ENCODE measurements at places on chromosomes 1 and 21. TPM values are rescaled to one million over a fixed set of nuclear protein-coding genes. Genes with fewer than 3 reads are reported as not detected.

GRCh38 chr1:64228167-64228957 is 24.9 kb downstream of the UBE2U start:
- no peak overlapping the region for H3K27ac ChIP-seq
- no peaks in the 10 kb centered on the region for H3K36me3 ChIP-seq
- peaks cover 34% of the 10 kb centered on the region for H3K27me3 ChIP-seq
- peaks cover 7% of the 10 kb centered on the region for H3K4me1 ChIP-seq

DNA sequence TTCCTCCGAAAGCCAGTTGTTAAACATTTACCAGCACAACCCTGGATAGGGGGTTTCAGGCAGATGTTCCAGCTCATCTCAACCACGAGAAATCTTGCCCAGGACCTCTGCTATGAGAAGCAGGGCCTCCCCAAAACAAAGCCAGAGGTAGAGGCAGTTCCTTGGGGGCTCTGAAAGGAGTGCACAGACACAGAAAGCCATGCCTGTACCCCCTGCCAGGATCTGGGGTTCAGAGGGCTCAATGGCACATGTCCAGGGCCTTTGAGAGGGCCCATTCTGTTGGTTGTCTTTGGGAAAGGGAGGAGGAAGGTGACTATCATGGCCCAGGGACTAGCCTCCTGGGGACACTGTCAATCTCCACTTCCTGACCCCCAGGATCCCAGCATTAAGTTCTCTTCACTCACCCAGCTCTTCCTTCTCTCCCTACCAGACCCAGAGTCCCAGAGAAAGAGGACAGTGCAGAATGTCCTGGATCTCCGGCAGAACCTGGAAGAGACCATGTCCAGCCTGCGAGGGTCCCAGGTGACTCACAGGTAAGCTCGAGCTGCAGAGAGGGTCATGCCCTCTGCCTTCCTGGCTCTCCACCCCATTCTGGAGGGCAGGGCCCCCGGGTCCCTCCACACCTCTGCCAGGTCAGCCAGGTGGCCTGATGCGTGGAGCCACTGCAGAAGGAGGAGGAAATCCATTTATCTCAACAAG is 116.4 kb upstream of the IPO9 start:
- no peaks in the 10 kb centered on the region for H3K36me3 ChIP-seq
- no peaks in the 10 kb centered on the region for H3K27me3 ChIP-seq
- no peak for DNase-seq
- H3K4me1 ChIP-seq = no peaks in the 10 kb centered on the region
- H3K27ac ChIP-seq = no peak overlapping the region

GJA8 gene
- not detected for total RNA-seq

FCRL5 gene
- total RNA-seq = 0.09 TPM

DNA sequence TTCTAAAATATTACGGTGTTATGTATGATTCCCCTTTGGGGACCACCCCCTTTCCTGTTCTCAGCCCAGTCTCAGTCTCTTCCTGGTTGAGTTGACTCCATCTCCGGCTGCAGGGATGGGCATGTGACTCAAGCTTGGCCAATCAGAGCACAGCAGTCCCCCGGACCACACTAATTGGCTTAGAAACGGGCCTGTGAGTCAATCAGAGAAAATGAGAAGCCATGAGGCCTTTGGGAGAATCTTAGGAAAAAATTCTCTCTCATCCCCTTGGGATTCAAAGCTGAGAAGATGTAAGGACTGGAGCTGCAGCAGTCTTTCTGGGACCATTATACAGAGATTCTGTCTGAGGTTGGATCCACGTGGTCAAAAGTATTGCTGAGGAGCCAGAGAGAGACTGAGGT is 10.7 kb upstream of the FHAD1 start:
- no peak for DNase-seq
- H3K27ac ChIP-seq = no peak overlapping the region
- no peak overlapping the region for H3K4me3 ChIP-seq

PTCH2 gene
- 1.8 TPM for total RNA-seq

GRCh38 chr1:151237678-151238466 is 16.7 kb upstream of the PSMD4 start:
- peaks cover 9% of the 10 kb centered on the region for H3K36me3 ChIP-seq
- no peaks in the 10 kb centered on the region for H3K27me3 ChIP-seq
- H3K27ac ChIP-seq = peak overlapping the region; percentile 66
- no peaks in the 10 kb centered on the region for H3K4me1 ChIP-seq
- H3K4me3 ChIP-seq = no peak overlapping the region

DNA sequence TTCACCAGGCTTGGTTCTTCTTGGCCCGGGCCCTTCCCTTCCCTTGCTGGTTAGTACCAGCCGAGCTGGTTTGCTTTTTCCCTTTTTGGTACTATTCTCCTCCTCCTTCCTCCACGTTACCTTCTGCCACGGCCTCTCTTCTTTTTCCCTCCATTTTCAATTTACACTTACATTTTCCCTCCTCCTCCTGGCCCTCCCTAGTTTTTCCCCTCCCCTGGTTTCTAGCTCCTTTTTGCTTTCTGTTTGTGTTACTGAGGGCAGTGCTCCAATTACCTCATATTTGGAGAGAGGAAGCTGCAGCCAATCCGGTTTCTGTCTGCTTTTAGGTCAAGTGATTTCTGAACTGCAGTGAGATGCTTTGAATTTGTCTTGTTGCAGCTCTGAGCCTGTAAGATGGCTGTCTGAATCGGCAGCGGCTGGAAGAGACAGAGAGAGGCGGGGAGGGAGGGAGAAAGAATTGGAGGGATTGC is 63.7 kb downstream of the MACF1 start:
- no peaks in the 10 kb centered on the region for H3K27me3 ChIP-seq
- DNase-seq = peak; percentile 31
- H3K4me3 ChIP-seq = peak overlapping the region; percentile 76
- peaks cover 85% of the 10 kb centered on the region for H3K4me1 ChIP-seq
- peaks cover 11% of the 10 kb centered on the region for H3K36me3 ChIP-seq
- H3K27ac ChIP-seq = peak overlapping the region; percentile 54

DNA sequence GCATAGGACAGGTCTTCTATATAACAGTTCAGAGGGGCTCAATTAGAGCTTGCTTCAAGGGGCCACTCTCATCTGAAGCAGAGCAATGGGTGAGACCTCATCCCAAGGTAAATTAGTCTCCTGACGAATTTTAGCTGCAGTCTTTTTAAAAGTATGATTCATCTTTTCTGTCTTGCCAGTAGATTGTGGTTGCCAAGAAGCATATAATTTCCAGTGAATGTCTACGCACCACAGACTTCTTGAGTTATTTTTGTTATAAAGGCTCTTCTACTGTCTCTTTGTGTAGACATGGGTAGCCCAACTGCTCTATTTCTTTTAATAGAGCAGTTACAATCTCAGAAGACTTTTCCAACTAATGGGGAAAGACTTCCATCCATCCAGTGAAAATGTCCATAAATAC is 108.9 kb upstream of the FMN2 start:
- H3K27ac ChIP-seq = no peak overlapping the region
- H3K36me3 ChIP-seq = peaks cover 18% of the 10 kb centered on the region
- DNase-seq = no peak
- no peaks in the 10 kb centered on the region for H3K27me3 ChIP-seq
- H3K4me1 ChIP-seq = no peaks in the 10 kb centered on the region

DNA sequence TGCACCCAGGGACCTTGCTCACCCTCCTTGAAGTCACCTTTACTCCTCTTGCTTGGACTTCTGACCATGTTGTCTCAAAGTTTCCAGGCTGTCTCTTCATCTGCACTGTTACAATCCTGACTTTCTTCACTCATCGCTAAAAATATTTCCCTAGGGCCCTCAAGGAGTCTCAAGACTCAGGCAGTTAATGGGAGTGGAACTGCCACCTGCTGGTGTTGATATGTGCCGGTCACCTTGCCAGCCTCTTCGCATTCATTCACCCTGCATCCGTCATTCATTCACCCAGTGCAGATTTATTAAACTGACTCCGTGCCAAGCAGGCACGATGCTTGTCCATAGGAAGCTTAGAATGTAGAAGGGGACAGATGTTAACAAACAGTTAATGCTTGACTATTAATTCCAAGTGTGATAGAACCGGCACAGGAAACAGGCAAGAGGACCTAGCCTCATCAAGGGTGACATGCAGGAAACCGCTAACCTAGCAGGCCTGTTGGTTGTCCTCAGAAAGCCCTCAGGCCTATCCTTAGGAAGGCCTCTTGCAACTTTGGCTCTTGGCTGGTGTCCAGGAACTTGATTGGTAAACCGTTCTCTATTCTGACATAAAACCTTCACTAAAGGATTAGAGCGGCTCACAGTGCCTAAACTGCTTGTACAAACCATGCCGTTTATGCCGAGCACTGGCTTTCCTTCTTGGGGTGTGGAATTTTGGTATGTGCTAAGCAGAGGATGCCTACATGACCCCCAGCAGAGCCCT is 342.2 kb downstream of the CAMTA1 start:
- no peak for DNase-seq
- H3K36me3 ChIP-seq = no peaks in the 10 kb centered on the region
- no peak overlapping the region for H3K27ac ChIP-seq
- H3K4me1 ChIP-seq = no peaks in the 10 kb centered on the region
- no peak overlapping the region for H3K4me3 ChIP-seq

- no peaks in the 10 kb centered on the region for H3K4me1 ChIP-seq
- H3K4me3 ChIP-seq = no peak overlapping the region
- DNase-seq = no peak
- H3K27me3 ChIP-seq = peaks cover 6% of the 10 kb centered on the region
- no peaks in the 10 kb centered on the region for H3K36me3 ChIP-seq
Measured at GRCh38 chr1:90621986-90622385, 95.1 kb downstream of the BARHL2 start.

DNA sequence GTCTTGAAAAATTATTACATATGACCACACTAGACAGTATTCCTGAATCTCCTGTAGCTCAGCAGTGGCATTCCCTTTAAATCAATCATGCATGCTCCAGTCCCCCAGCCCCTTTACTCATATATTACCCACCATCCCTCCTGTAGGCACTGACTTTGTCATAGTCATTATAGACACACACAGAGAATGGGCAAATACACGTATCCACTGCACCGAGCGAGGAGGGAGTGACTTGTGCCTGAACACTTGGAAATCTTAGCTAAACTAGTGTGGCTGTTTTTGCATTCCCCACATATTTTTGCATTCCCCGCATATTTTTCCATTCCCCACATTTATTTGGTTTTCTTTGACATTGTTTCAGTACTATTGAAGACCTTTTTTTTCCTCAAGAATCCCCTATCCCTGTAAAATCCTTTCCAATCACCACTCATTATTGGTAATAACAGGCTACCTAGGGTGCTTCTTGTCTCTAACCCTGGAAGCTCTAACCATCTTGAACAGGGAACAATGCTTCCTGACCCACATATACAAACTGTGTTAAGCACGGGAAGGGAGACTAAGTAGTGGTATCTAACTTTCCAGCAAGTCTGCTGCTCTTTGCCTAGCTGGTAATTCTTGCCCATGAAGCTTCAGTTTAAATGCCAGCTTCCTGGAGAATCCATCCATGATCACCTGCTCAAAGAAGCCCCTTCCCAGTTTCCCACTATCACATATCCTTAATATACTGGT is 534.4 kb upstream of the CAMK1G start:
- no peak for DNase-seq
- H3K4me3 ChIP-seq = no peak overlapping the region
- peaks cover 7% of the 10 kb centered on the region for H3K27me3 ChIP-seq
- H3K27ac ChIP-seq = no peak overlapping the region
- H3K36me3 ChIP-seq = no peaks in the 10 kb centered on the region

DNA sequence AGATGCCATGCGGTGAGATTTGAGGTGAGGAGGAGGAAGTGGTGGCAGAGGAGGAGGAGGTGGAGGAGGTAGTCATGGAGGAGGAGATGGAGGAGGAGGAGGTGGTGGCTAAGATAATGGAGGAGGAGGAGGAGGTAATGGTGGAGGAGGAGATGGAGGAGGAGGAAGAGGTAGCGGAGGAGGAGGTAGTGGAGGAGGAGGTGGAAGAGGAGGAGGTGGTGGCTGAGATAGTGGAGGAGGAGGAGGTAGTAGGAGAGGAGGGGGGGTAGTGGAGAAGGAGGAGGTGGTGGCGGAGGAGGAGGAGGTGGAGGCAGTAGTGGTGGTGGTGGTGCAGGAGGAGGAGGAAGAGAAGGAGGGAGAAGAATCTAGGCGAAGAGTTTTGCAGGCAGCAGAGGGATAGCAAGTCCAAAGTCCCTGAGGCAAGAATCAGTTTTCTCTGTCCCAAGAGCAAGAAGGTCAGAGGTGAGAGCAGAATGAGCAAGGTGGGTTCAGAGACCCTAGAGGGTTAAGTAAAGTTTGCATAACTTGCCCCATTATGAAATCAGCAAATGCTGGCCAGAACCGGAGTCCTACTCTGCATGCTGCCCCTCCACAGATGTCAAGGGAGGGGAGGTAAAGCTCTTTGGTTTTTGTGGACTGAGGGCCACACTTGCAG is 38.9 kb upstream of the GNPAT start:
- peaks cover 11% of the 10 kb centered on the region for H3K27me3 ChIP-seq
- DNase-seq = no peak
- peaks cover 8% of the 10 kb centered on the region for H3K4me1 ChIP-seq
- no peak overlapping the region for H3K4me3 ChIP-seq
- H3K27ac ChIP-seq = no peak overlapping the region
- H3K36me3 ChIP-seq = no peaks in the 10 kb centered on the region

DNA sequence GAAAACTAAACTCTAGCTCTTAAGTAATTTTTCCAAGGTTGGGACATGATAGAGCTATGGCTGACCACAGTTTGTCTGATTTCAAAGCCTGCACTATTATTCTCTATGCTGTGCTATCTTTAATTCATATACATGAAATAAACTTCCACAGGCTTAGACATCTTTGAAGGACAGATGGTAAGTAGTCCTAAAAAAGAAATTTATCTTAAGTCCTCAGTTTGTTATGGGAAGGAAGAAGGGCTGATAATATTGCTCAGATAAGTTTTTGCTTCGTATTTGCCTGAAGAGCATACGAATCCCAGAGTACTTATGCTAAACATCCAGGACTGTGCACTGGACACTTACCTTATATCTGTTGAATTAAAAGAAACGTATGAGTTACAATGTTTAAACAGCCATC is 39.6 kb downstream of the VCAM1 start:
- H3K27me3 ChIP-seq = no peaks in the 10 kb centered on the region
- H3K4me3 ChIP-seq = no peak overlapping the region
- H3K36me3 ChIP-seq = no peaks in the 10 kb centered on the region
- no peak for DNase-seq
- no peaks in the 10 kb centered on the region for H3K4me1 ChIP-seq

GPR153 gene
- total RNA-seq = 0.62 TPM

DNA sequence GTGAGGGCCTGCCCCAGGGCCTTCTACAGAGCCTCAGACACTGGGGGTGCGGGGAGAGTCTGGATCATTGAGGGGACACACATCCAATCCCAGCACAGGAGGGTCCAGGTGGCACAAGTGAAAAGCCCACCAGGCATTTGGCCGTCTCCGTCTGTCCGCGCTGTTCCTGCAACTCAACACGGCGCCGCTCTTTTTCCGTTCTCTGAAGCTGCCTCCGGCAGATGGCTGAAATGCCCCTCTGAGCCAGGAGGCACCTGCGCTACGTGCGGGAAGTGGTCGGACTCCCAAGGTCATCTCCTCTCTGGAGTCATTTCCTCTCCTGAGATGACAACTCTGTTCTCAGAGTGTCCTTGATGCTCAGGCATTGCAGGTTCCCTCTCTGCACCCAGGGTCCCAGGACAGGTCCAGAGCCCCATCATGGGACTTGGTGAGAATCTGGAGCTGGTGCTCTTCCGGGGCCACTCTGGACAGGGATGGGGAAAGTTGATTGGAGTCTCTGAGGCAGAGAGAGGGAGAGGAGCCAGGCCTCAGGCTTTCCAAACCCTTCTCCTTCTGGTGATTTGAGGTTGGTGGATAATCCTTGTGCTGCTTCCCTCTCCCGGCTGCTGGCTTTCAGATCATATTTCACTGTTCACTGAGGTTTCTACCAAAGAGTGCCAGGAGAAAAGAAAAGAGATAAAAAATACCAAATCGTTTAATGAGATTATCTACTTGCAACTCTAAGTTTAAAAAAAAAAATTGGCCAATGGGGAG is 14.0 kb upstream of the MIXL1 start:
- DNase-seq = no peak
- H3K4me1 ChIP-seq = no peaks in the 10 kb centered on the region
- H3K4me3 ChIP-seq = no peak overlapping the region
- H3K27ac ChIP-seq = no peak overlapping the region
- H3K36me3 ChIP-seq = no peaks in the 10 kb centered on the region
- H3K27me3 ChIP-seq = peaks cover 6% of the 10 kb centered on the region

F5 gene
- 81.5 TPM for total RNA-seq
